ENCODE measurements at places on chromosomes 1 and 21.

GRCh38 chr1:3373175-3373574 is 81.3 kb upstream of the ARHGEF16 start:
- DNase-seq = no peak

GRCh38 chr21:14993115-14993514 is 71.7 kb downstream of the NRIP1 start:
- no peak for DNase-seq

GRCh38 chr1:233357595-233358397 is 30.3 kb downstream of the MAP3K21 start:
- DNase-seq = no peak

GRCh38 chr1:182407724-182408123 is 7.3 kb upstream of the TEDDM1 start:
- no peak for DNase-seq

GRCh38 chr1:115656461-115657077 is 14.8 kb downstream of the VANGL1 start:
- DNase-seq = no peak

GRCh38 chr1:158830904-158831507 is at the start of gene MNDA:
Gene MNDA (plus strand): TSS chr1:158831351. CDS start chr1:158842154, 10,803 bp downstream.
- DNase-seq = no peak
